Ureter (tissue), 1 donor: ENCODE measurements at places on chromosomes 16 and 17. TPM values are rescaled to one million over a fixed set of nuclear protein-coding genes. Genes with fewer than 3 reads are reported as not detected.
A peak's percentile ranks its signal among the peaks of the same experiment; 100 is the strongest.

Gene TIGD7
- total RNA-seq = 5.3 TPM

Gene MT3
- 1.5 TPM for total RNA-seq

Gene SMPD3
- 1.6 TPM for total RNA-seq

Gene OR4D1
- not detected for total RNA-seq

DNA sequence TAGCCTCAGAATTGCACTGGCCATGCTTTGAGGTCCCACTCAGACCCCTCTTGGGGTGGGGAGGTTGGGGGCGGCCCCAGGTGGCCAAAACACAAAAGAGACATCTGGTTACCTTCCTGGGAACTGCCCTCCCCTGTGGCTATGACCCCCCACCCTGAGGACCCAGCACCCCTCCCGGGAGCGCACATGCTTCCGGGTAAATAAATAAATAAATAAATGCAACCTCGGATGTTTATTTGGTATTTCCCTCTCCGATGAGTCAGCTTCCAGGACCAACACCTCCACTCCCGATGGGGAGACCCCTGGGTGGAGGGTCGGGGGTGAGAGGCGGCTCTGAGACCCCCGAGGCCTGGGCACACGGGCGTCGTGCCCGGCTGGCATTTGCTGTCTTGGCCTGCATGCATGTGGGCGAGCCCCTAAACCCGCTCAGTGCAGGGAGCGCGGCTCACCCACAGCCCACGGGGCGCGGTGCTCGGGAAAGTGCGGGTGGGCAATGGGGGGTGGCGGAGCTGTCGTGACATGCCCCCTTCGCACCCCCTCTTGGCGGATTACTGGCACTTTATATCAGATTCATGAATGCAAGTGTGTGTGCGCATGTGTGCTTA lies 84.3 kb upstream of the CREBBP start:
- DNase-seq = no peak

DNA sequence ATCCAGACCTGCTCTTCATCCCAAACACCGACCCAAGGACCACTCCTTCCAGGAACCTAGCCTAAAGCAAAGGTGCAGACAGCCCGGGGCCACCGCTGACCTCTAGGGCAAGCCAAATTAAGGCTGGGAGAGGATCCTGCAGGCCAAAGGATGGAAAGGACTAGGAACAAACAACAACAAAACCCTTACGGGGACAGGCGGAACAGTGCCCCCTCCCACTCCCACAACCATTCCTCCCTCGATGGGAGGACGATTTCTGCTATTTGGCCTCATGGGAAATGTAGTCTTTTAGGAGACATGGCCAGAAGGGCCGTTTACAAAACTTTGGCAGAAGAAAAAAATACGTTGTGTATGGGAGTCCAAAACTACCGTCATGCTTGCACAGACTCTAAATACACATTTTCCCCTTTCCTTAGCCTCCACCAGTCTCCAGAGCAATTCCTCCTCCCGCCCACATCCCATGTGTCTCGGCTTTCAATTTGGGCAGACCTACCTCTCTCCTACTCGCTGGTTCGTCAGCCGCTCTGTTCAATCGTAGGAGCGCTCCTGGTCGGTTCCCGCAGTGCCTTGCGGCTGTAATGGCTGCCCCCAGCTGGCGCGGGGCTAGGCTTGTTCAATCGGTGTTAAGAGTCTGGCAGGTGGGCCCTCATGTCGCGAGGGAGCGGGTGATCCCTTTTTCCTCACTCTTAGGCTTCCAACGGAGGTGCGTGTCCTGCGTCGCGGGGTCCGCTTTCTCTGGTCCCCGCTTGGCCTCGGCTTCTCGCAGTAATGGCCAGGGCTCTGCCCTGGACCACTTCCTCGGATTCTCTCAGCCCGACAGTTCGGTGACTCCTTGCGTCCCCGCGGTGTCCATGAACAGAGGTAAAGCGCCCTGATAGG lies at the start of gene ERAL1:
TSS of gene ERAL1 (plus strand) at position 560 of the 879 bp plus-strand sequence. CDS start at position 579, 19 bp downstream.
- peak; percentile 84 for DNase-seq

- DNase-seq = no peak
Measured at GRCh38 chr16:65062736-65063583, 58.9 kb downstream of the CDH11 start.

DNA sequence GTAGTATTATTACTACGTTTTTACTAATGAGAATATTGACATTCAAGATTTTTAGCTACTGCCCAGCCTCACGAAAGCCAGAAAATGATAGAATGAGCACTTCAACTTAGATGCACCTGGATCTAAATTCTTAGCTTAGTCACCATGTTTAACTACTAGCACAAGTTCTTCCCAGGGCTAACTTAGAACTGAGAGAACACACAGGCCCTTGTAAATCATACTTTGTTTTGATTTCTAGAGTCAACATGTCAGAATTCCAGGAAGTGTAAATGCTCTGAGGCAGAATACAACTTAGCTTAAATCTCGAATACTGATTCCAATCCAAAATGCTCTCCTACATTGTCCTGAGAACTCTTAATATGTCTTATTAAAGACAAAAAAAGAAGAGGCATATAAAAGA lies 6.8 kb upstream of the ACSM1 start:
- no peak for DNase-seq

GRCh38 chr17:67557052-67557845 lies 160.5 kb upstream of the NOL11 start:
- no peak for DNase-seq

GRCh38 chr16:89892055-89892630 lies 18.8 kb downstream of the TCF25 start:
- no peak for DNase-seq

GRCh38 chr16:16004314-16004749 lies 54.9 kb downstream of the ABCC1 start:
- DNase-seq = no peak

DNA sequence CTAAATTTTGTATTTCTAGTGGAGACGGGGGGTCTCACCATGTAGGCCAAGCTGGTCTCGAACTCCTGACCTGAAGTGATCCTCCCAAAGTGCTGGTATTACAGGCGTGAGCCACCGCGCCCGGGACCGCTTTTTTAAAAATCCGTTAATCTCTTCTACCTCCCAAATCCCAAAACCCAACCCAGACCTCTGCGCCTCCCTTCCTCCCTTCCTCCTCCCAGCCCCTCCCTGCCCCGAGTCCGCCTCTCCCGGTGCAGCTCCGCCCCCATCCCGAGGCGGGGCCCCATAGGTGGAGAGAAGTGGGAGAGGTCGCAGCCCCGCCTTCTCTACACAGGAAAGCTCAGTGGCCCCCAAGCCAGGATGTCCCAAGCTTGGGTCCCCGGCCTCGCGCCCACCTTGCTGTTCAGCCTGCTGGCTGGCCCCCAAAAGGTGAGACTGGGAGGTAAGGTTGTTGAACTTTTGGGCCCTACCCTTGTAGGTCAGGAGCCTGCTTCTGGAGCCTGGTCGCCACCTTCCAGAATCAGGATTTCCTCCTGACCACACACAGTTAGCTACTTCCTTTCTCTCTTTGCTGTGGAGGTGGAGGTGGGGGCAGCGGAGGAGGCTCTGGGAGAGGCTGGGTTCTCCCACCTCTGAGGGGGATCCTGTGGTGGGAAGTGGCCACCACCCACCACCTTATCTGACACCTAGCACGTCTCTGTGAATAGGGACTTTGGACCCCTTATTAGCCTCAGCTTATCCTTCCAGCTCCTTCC lies at the start of gene TMEM92:
TSS of gene TMEM92 (plus strand) at position 325 of the 755 bp plus-strand sequence. CDS start at position 361, 36 bp downstream.
- DNase-seq = no peak

GRCh38 chr16:84652566-84652965 lies 4.3 kb downstream of the KLHL36 start:
- DNase-seq = no peak

- DNase-seq = no peak
Measured at GRCh38 chr16:86437348-86437747, 73.0 kb upstream of the FOXF1 start.

- DNase-seq = no peak
Measured at GRCh38 chr16:65372171-65372570, 250.3 kb upstream of the CDH11 start.

GRCh38 chr17:4750606-4751005 lies 10.9 kb upstream of the CXCL16 start:
- no peak for DNase-seq
